ENCODE measurements at places on chromosomes 5 and 9.

DNA sequence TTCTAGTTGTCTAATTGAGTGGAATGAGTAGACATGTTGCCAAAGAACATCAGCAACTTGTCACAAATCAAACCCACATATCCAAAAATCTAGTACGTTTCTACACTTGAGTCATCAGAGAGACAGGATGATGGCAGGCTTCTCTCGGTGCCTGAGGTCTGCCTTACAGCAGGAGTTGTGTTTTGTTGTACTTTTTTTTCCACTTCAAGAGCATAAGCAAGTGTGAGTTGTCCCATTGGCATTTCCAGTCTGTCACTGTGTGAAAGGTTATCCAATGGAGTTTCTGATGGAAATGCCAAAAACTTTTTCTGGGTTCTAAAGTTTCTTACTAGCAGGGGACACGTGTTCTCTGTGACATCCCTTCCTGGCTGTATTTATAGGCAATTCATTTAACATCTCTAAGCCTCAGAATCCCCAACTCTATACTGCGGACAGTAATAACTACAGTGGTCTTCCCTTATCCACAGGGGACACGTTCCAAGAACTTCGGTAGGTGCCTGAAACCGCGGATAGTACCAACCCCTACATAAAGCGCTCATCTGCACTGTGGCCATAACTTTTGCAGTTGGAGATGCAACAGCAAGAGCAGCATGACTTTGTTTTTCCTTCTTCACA is 246.5 kb downstream of the SYK start:
- DNase-seq = no peak

DNA sequence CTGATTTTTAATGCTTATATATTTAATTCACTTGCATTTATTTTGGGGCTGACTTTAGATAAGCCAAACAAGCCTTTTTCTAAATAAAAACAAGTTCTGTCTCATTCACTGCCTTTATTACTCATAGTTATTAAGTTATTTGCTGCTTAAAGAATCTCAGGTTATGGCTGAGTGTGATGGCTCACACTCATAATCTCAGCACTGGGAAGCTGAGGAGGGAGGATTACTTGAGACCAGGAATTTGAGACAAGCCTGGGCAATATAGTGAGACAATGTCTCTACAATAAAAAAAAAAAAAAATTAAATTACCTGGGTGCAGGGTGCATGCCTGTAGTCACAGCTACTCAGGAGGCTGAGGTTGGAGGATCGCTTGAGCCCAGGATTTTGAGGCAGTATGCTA is 85.0 kb upstream of the MAN2A1 start:
- DNase-seq = no peak

DNA sequence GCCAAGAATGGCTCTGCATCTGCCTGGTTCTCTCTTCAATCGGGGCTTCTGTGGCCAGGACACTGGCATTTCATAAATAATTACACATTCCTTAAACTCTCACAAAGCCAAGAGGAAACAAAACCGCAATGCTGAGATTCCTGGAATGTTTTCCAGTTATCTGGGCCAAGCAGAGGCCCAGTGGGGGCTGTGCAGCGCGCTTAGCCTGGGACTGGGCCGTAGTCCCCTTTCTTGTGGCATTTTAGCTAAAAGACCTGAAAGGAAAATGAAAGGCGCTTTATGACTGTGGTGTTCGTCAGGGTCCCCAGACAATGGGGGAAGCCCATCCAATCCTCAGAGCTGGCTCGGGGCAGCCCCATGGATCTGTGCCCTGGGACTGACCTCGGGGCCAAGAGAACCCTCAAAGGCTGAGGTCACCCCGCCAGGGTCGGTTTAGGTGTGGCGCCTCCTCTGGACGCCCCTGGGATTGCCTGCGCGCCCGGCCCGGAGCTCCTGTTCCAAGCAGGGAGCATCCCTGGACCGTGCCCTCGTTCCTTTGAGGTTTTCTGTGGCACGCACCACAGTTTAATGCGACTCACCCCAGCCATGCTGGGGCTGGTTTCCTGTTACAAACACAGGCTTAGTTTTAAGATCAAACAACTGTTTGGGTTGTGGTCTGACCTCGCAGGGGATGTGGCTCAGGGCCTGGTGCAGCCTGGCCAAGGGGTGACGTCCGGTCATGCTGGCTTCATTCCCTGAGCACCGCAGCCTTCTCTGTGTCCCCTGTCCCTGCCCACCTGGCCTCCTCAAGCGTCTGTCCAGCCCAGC is 51.5 kb upstream of the NKD2 start:
- DNase-seq = no peak

DNA sequence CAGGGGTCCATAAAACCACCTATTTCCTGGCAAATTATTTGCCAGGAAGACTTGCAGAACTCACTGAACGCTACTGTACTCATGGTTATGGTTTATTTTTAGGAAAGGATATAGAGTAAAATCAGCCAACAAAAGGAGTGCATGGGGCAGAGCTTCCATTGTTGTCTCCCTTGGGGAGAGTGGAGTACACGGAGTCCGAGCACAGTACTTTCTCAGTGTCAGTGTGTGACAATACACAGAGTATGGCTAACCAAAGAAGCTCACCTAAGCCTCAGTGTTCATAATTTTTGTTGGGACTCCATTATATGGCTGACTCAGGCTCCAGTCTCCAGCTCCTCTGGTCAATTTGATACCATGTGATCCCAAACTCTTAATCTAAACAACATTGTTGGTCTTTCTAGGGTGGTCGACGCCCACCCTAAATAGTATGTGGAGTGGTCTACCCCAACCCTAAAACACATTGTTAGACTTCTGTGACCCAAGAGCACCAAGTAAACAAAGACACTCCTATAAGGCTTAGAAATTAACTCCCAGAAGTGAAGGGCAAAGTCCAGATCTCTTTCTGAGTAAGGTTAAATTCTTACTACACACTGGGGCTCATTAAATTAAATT is 74.9 kb downstream of the SLC44A1 start:
- DNase-seq = no peak

DNA sequence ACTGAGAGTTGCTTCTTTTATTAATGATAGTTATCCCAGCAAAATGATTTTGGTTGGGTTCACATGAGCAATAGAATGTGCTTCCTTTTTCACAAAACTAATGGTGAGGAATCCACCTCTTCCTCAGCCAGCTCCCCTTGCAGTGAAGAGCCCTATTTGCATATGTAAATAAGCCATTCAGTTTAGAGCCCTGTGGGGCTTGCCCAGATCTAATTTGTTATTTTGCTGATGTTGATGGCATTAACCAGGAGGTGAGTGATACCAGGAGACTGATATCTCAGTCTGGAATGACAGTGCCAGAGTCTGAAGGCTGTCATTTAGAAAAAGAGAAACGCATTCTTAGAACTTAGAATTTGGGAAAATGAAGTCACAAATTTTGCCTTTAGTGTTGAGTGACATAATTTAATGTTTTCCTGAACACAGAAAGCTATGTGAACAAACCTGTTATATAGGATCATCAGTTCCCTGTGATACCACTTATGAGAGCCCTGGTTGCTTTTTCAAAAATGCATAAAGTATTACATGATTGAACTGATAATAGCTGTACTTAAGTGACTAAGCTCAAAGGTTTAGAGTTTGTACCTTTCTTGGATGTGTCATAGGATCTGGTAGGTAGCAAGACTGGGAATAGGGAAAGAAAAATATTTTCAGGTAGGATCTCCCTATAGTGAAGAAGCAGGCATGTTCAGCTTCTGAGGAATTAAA is 271.6 kb downstream of the MAST4 start:
- no peak for DNase-seq

DNA sequence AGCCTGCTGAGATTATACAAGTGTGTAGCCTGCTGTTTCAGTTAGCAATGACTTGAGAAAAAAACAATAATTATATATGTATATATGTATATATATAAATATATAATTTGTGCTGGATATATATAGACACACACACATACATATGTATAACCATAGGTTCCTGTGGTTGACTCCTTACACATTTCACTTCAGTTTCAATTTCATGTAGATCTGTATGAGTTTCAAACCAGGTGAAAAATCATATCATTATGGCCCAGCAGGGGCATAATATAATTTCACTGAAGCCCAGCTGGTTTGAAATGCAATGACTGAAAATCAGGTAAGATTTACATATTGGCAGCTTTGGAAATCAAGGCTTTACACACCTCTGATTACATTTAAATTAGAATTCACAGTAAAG is 690.4 kb upstream of the CDH18 start:
- no peak for DNase-seq

DNA sequence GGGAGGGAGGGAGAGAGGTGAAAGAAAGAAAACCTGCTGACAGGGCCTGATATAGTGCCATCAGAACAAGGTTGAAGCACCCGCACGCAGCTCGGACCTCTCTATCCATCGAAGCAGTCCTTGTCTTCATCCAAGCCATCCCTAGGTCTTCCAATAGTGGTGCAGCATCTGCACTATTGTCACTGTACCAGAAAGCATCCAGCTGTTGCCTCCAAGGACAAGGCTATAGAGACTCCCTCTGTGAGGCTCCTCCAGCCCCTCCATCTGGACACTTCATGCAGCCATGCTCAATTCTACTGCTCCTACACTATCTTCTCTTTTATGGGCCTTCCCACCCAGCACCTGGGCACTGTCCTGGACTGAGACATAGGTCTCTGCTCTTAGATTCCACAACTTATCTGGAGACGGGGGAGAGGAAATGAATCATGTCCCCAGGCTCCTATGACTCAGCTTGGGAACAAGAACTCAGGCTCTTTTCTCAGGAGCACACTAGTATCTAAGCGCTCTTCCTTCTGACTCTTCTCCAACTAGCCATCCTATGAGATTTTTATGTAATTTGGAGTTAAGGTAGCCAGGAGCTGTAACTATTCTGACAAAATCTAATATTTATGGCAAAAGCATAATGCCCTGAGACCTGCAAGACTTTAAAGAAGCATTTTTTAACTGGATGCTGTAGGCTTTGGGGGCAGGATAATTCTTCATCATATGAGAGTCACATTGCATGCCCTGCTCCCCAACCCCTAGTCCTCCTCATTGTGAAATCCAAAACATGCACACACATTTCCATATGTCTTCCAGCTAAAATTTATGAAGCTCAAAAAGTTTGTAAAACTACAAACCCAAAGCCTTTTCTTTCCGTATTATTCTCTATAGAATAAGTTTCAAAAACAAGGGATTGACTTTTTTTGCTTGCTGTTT is 446.8 kb downstream of the CCDC171 start:
- DNase-seq = no peak

- no peak for DNase-seq
Observed at GRCh38 chr9:90251316-90251715, 391.3 kb downstream of the DIRAS2 start.

DNA sequence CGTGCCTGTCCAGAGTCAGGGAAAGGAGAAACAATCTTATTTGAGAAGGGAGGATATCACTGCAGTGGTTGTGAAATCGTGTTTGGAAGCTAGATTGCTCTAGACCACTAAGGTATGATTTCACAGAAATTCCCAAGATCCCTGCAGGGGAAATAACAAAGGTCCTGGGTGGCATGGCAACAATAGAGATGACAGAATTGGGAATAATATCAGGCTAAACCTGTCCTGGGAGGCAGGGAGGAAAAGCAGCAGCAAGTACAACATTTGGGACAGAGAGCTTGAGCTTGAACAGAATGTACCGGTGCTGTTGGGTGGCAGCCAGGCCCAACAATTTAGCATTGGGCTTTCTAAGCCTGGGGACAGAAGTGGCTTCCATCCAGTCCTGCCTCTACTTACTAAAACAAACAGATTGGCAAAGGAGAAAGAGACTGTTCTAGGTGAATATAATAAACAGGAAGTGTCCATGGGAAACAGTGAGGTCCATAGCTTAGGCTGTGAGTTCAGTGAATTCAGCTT is 17.0 kb upstream of the ARHGAP26 start:
- peak; percentile 76 for DNase-seq

GRCh38 chr9:76401580-76402354 is 7.5 kb upstream of the RFK start:
- DNase-seq = no peak

DNA sequence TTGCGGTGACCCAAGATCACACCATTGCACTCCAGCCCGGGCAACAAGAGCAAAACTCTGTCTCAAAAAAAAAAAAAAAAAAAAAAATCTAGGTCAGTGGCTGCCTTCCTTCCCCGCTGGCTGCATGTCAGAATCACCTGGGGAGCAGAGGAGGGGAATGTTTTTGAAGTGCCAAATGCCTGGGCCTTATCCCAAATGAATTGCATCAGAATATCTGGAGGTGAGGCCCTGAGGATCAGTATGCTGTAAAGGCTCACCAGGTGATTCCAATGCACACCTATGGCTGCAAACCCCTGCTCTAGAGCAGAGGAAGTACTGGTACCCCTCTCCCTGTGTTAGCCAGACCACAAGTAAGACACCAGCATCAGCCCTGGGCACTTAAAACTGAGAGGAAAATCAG is 44.7 kb upstream of the GABRP start:
- no peak for DNase-seq

DNA sequence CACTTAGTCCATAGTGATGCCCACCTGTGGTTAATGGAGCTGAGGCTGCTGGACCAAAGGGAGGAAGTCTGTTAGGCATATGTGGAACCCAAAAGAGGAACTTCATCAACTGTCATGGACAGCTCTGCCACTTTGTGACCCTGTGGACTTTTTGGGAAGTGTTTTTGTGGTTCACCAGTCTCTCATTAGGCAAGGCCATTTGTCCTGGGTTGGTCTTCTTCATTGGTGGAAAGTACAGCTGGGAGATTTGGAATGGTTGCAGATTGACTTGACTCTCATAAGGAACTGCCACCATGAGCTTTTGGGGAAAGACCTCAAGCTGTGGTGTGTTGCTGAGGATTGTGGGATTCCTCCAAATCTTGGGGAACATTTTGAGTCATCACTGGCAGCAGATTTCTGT is 31.9 kb upstream of the IL12B start:
- peak; percentile 33 for DNase-seq

GRCh38 chr9:4831119-4831518 is 38.4 kb downstream of the RCL1 start:
- no peak for DNase-seq

DNA sequence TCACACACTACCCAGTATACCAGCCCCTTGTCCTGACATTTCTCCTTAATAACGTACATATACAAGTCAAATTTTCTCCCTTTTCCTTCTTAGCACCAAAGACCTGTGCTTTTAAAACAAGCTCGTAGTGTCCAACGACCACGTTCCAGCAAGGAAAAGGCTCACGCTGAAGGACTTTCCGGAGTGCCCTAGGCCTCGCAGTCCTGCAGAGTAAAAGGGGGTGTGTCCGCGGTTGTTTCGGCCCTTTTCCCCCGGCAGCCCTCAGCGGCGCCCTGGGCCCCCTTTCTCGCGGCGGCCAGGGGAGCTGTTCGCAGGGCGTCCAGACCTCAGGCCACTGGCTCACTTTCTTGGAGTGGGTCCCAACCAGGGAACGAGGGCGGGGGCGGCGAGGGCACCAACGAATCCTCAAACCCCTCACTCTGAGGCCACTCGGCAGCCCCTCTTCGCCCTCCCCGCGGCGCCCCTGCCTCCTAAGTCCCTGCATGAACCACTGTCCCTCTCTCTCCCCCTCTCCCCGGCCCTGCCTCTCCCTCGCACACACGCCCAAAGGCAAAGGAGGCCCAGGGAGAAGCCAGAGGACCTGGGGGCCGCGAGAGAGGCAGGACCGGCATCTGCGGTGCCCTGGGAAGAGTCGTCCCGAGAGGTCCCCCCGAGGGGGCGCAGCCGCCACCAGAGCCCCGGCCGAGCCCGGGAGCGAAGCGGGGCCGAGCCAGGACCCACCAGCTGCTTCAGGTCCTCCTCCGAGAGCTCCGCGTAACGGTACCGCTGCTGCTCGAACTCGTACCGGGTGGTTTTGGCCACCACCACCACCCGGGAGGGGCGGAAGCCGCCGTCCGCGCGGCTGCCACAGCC is 720 bp downstream of the NADK2 start:
- peak; percentile 75 for DNase-seq

- no peak for DNase-seq
Observed at GRCh38 chr5:135019314-135019713, 14.7 kb downstream of the PITX1 start.

GRCh38 chr5:147092044-147092443 is 142.8 kb upstream of the STK32A start:
- no peak for DNase-seq

- DNase-seq = no peak
Observed at GRCh38 chr5:374631-375335, 53.3 kb downstream of the AHRR start.

All from adrenal gland (tissue), 19 donors.